ENCODE measurements at places on chromosomes 1 and 21. TPM values are rescaled to one million over a fixed set of nuclear protein-coding genes. Genes with fewer than 3 reads are reported as not detected.

- H3K36me3 ChIP-seq: peaks cover 16% of the 10 kb centered on the region
- no peak overlapping the region for H3K4me3 ChIP-seq
Measured at GRCh38 chr1:19260211-19261138, 8.9 kb downstream of the MRTO4 start.

- no peaks in the 10 kb centered on the region for H3K36me3 ChIP-seq
- peaks cover 33% of the 10 kb centered on the region for H3K4me1 ChIP-seq
- no peak overlapping the region for H3K4me3 ChIP-seq
- DNase-seq: no peak
- no peak overlapping the region for H3K27ac ChIP-seq
- peaks cover 2% of the 10 kb centered on the region for H3K27me3 ChIP-seq
Measured at GRCh38 chr1:58883888-58884482, 100.1 kb upstream of the JUN start.

DNA sequence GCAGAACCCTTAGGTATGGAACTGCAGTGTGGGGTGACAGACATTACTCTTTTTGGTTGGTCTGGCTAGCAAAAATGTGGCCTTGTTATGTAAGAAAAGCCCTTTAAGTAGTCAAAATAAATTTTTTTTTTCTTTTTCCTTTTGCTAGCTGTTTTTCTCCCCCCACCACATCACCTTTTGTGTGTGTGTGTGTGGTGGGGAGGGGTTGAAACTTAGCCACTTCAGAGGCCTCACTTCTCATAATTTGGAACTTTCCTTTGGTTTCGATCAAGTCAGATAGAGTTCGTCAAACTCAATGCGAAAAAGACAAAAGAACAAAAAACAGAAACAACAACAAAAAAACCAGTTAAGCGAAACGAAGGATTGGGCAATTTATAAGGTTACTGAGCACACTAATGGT lies 1.9 kb upstream of the PRMT2 start:
- peak overlapping the region; percentile 94 for H3K27ac ChIP-seq
- peaks cover 26% of the 10 kb centered on the region for H3K36me3 ChIP-seq
- peaks cover 61% of the 10 kb centered on the region for H3K4me1 ChIP-seq
- H3K27me3 ChIP-seq: peaks cover 10% of the 10 kb centered on the region

DNA sequence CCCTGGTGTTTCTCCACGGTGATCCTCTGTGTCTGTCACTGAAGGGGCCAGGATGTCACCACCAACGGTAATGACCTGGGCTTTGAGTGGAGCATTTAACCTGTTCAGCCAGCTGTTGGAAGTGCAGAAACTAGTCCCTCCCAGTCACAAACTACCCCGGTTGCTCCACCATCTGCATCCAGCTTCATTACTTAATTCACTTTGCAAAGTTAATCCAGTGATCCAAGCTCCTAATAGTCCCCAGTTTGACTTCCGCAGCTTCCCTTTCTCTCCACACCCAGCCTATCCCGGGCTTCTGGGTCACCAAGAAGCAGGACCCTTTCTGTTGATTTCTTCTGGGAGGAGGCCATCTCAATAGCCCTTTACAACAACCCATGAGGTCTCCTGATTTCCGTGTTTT lies 63.5 kb downstream of the MDM4 start:
- H3K36me3 ChIP-seq: peaks cover 14% of the 10 kb centered on the region
- H3K27ac ChIP-seq: peak overlapping the region; percentile 97
- H3K4me3 ChIP-seq: peak overlapping the region; percentile 75
- no peak for DNase-seq
- H3K4me1 ChIP-seq: peaks cover 49% of the 10 kb centered on the region
- no peaks in the 10 kb centered on the region for H3K27me3 ChIP-seq

GRCh38 chr1:2375923-2376260 lies 15.5 kb downstream of the MORN1 start:
- H3K4me3 ChIP-seq: no peak overlapping the region
- no peaks in the 10 kb centered on the region for H3K36me3 ChIP-seq
- no peaks in the 10 kb centered on the region for H3K4me1 ChIP-seq
- no peak overlapping the region for H3K27ac ChIP-seq

GRCh38 chr1:10947181-10947580 lies 65.3 kb upstream of the TARDBP start:
- no peak overlapping the region for H3K27ac ChIP-seq
- peaks cover 6% of the 10 kb centered on the region for H3K4me1 ChIP-seq
- H3K36me3 ChIP-seq: no peaks in the 10 kb centered on the region
- no peak for DNase-seq
- H3K27me3 ChIP-seq: peaks cover 39% of the 10 kb centered on the region
- H3K4me3 ChIP-seq: no peak overlapping the region

- no peaks in the 10 kb centered on the region for H3K36me3 ChIP-seq
- no peaks in the 10 kb centered on the region for H3K4me1 ChIP-seq
- no peak for DNase-seq
Measured at GRCh38 chr21:34333121-34333739, 30.6 kb upstream of the KCNE2 start.

DNA sequence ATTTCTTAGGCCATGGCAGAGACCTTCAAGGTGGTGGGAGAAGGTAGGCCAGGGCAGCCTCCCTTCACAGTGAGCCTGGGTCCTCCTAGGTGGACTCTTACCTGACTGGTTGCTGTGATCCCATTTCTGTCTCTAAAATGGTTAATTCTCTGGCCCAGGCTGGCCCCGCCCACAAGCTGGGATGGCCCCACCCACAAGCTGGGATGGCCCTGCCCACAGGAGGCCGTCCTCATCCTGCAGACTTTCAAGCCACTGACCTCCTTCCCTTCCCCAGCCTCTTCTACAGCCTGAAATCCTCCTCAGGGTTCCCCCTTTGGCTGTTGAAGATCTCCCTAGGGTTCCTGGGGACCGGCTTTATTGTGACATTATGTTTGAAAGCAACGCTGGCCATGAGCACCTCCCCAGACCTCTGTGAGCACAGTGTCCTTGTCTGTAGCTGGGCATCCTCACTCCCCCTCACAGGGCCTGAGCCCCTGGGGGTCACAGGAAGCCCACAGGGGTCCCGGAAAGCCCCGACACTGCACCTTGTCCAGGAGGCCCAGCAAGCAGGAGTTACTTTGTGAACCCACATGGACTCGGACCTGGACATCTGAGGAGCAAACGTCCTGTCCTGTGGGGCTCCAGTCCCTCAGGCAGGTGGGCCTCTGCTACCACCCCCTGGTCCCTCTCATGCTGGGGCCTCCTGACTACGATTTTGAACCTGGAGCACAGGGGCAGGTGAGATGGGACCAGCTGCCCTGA lies 621.7 kb downstream of the MATN1 start:
- no peaks in the 10 kb centered on the region for H3K4me1 ChIP-seq
- no peaks in the 10 kb centered on the region for H3K36me3 ChIP-seq
- H3K27ac ChIP-seq: no peak overlapping the region
- H3K27me3 ChIP-seq: no peaks in the 10 kb centered on the region

DNA sequence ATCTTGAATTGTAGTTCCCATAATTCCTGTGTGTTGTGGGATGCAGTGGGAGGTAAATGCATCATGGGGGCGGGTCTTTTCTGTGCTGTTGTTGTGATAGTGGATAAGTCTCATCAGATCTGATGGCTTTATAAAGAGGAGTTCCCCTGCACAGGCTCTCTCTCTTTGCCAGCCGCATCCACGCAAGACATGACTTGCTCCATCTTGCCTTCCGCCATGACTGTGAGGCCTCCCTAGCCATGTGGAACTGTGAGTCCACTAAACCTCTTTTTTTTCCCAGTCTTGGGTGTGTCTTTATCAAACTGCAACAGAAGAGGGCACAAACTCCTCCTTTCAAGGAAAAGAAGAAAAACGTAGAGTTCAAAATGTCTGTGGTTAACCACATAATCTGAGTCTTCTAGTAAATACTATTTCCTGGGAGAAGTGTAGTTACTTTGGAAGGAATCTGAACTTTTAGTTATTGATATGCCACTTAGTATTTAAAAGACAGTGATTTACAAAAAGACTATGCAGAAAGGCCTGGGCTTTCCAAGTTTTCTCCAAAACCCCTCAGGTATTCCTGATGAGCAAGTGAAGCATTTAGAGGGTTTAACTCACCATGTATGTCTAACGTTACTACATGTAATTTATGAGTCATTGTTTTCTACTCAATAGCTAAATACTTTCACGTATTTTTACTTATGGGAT lies 10.0 kb downstream of the ADAMTS1 start:
- peaks cover 3% of the 10 kb centered on the region for H3K36me3 ChIP-seq
- no peak for DNase-seq

GRCh38 chr1:187266051-187266450 lies 437.3 kb downstream of the PLA2G4A start:
- no peaks in the 10 kb centered on the region for H3K36me3 ChIP-seq
- no peaks in the 10 kb centered on the region for H3K27me3 ChIP-seq
- H3K4me1 ChIP-seq: no peaks in the 10 kb centered on the region
- H3K4me3 ChIP-seq: no peak overlapping the region
- DNase-seq: no peak

- H3K27me3 ChIP-seq: no peaks in the 10 kb centered on the region
- H3K27ac ChIP-seq: no peak overlapping the region
- H3K4me3 ChIP-seq: no peak overlapping the region
- H3K4me1 ChIP-seq: peaks cover 21% of the 10 kb centered on the region
- DNase-seq: no peak
- peaks cover 34% of the 10 kb centered on the region for H3K36me3 ChIP-seq
Measured at GRCh38 chr1:52532731-52533327, 20.1 kb downstream of the TUT4 start.

GRCh38 chr21:34305605-34306604 lies 57.9 kb upstream of the KCNE2 start:
- H3K4me3 ChIP-seq: no peak overlapping the region
- no peaks in the 10 kb centered on the region for H3K4me1 ChIP-seq
- DNase-seq: no peak

The SERINC2 gene
- 0.20 TPM for total RNA-seq

The PERM1 gene
- not detected for total RNA-seq

The SLX9 gene
- 32.7 TPM for total RNA-seq

The FCRL2 gene
- not detected for total RNA-seq

The SLC1A7 gene
- not detected for total RNA-seq
